Activated CD4-positive, CD25-positive, alpha-beta regulatory T cell treated with anti-CD3 and anti-CD28 coated beads, Interleukin-2, amount 50 U/mL, for 72 hours (primary cell): ENCODE measurements at places on chromosomes 1 and 21.

DNA sequence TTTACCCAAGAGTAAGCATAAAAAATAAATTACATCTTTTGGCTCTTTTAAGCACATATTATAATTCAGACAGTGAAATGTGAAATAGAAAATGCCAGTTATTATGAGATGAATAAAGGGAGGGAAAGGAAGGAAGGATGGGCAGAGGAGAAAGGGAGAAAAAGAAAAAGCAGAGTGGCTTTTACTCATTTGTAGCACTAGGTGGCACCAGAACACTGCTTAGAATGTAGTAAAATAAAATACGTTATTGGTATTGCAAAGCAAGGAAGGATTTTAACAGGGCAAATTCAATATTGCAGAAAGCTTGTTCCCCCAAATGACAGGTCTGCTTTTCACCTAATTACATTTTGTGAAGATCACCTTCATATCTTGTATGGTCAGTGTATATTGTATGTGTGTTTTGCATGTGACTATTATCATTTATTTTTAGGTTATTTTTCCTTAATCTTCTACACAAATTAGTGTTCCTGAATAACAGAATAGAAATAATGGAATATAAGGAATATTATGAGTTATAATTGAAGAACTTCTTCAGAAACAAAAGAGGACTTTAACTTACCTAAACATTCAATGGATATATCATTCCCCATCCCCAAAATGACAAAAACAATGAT lies 9.1 kb upstream of the PCNX2 start:
- no peak for DNase-seq

DNA sequence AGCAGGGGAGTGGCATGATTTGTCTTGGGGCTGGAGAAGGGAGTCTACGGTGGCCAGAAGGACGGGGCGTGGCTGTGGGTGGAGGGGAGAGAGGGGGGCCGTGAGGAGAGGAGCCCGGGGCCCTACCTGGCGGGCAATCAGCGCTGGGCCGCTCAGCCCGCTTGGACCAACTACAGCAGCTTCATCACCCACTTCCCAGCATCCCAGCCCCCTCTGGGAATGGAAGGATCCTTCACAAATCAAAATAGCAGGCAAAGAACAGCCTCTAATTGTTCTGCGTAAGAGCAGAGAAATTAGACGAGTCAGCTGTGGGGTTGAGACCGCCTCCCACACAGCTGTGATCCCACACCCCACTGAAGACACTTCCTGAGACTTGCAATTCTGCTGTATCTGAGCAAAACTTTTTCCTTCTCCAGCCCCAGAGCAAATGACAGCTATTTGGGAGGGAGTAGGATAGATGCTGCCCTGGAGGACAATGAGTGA lies 43.5 kb downstream of the OPRD1 start:
- DNase-seq = no peak

DNA sequence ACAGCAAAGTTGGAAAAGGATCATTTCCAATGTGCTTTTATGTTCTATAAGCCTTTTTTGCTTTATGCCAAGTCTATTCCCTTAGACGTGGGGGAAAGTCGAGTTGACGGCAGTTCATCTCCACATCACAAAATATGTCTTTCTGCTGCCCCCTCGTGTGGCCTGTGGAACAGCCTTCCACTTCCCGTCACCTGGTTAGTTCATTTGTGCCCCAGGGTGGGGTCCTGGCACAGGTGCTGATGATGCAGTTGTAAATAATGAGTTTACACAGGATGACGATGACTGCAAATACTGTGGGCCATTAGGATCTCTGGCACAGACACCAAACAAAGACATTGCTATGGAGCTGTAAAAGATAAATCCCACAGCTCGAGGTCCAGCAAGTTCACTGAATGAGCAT lies 10.0 kb upstream of the OTUD3 start:
- DNase-seq = no peak

DNA sequence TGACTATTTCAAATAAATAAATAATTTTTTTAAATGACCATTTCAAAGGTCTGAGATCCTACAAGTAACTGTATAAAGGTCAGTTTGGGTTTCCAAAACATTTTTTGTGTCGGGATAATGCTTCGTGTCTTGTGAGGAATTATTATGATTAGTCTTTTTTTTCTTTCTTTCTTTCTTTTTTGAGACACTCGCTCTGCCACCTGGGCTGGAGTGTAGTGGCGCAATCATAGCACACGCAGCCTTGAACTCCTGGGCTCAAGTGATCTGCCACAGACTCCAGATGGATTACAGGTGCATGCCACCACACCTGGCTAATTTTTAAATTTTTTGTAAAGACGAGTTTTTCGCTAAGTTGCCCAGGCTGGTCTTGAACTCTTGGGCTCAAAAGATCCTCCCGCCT lies 1.9 kb upstream of the SDE2 start:
- no peak for DNase-seq

GRCh38 chr1:39564941-39565340 lies 11.6 kb downstream of the PABPC4 start:
- no peak for DNase-seq

DNA sequence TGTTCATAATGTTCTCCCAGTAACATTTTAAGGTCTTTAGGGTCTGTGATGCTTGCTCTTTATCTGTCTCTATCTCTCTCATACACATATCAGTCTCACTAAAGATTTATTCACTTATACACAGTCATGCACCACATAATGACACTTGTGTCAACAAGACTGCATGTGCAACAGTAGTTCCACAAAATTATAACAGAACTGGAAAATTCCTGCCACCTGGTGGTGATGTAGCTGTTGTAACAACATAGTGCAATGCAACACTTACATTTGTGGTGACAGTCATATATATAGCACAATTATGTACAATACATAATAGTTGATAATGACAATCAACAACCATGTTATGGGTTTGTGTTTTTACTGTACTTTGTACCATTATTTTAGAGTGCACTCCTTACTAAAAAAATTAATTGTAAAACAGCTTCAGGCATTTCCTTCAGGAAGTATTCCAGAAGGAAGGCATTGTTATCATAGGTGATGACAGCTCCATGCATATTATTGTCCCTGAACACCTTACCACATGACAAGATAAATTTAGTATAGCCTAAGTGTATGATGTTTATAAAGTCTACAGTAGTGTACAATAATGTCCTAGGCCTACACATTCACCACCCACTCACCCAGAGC lies 8.1 kb downstream of the TDRD5 start:
- no peak for DNase-seq

- DNase-seq = no peak
These were observed 278.3 kb downstream of the ZNF648 start for GRCh38 chr1:181783208-181783607.

- no peak for DNase-seq
These were observed 19.6 kb downstream of the ABCB10 start for GRCh38 chr1:229538945-229539344.
